ENCODE measurements at places on chromosomes 7 and 10.

GRCh38 chr7:100432053-100432452, 2.4 kb downstream of the MEPCE start:
- DNase-seq: no peak

DNA sequence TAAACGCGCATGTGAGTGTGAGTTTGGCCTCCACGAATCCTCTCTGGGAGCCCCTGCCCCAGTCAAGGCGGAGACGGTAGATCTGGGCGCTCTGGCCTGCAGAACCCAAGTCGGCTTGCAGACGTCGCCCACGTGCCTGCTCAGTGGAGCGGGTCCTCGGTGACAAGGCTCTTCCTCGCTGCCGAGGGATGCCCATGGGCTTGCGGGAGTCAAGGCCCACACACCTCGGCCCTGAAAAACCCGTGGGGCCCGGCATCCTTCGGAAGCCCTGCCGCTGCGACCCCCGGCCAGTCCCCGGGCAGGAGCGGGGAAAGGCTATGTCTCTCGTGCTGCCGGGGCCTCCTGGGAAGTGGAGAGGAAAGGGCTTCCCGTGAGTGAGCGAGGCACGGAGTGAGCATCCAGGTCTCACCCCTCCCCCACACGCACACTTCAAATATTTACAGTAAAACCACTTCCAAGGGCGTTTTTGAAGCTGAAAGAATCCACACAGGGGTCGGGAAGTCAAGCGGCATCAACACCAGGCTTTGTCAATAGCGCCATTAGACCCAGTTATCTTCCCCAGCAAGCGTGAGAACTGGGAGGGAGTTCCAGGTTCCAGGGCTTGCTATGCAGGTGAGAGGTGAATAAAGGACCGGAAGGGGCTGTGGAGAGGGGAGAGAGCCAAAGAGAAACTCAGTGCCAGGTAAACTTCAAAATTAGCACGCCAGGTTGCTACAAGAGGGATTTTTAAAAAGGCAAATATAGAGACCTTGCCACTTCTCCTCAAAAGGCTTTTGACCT, 1.1 kb upstream of the MNX1 start:
- no peak for DNase-seq

DNA sequence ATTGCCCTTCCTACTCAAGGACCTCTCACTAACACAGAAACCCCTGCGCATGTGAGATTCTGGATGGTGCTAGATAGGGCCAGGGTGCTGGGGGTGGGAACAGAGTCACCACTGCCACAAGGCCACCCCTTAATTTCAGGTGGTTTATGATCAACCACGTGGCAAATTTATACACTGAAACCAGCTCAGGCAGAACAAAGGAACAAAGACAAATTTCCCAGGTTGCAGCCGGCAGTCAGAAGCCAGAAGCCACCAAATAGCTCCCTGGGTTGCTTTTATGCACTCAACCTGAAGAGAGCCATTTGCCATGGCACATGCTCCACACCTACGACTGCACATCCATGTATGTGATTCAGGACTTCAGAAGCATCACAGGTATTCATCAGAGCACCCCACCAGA, 2.5 kb downstream of the VOPP1 start:
- DNase-seq: no peak

DNA sequence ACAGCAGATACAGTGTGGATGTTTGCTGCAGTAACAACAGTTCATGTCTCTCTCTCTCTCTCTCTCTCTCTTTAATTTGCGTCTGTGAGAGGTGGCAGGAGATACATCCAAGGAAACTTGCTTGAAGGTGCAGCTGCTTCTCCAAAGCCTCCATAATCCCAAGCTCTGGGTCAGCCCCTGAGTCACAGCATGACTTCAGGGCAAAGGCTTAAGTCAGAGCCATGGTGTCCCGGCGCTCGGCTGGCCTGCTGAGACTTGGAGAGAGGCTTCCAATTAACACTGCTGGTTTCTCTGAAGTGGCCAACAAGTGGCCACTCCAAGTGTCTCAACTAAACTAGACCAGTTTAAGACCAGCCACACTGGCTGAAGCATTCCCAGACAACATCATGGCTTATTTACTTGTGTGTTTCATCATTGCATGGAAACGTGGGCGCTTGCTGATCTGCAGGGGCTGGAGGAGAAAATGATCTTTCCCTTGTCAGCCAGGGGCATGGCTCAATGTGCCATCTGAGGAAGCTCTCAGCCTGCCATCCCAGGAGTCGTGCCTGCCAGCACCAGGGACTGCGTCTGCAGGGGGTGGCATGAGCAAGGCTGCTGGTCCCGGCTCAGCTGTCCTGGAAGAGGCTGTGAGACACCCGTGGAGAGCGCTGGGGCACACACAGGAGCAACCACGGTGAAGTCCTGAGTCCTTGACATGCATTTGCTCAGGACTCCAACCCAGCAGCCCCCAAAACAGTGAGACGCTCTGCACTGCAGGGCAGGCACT, 254.2 kb downstream of the COBL start:
- no peak for DNase-seq

DNA sequence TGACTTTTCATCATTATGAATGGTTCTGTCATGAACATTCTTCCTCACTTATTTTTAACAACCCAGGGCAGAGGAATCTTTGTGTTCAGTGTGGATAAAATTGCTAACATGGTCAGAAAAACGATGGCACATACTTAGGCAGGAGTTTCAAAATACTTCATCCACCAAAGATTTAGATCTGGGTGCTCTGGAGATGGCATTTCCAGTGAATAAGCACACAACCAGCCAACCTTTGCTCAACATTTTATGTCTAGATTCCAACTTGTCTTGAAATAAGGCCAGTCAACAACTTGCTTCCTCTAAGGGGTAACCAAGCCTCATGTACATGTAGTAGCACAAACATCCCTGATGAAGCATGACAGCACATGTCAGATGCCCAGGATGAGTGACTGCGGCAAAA, 33.4 kb upstream of the ADRB1 start:
- DNase-seq: no peak

DNA sequence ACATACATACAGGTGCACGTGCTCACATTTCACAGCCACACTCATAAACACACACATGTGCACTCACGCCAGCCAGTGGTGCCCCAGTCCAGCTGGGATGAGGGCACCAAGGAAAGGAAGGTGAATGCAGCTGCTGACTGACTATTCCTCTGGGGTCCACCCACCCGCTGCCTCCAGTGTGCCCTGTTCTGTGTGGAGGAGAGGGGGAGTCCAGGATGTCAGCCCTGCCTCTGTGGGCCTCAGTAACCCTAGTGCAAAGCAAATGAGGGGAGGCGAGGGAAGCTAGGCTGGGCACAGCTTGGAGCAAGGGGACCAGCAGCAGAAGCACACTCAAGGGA, 57.6 kb downstream of the YKT6 start:
- no peak for DNase-seq

DNA sequence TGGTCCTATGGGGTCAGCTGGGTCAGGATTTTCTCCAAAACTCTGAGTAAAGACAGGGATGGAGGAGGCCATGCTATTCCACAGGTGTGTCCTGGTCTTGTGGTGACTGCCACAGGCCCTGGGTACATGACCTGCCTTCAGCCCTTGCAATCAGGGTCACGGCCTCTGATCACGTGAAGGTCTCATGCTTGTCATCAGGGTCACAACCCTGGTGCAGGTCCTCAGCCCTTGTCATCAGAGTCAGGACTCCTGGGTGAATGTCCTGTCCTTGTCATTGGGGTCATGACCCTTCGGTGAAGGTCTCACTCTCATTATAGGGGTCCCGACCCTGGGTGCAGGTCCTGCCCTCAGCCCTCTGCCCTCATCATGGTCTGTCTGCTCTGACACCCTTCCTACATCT, 21.9 kb upstream of the TBRG4 start:
- DNase-seq: no peak

- no peak for DNase-seq
These were observed 16.2 kb upstream of the MRC1 start for GRCh38 chr10:17792991-17793390.

DNA sequence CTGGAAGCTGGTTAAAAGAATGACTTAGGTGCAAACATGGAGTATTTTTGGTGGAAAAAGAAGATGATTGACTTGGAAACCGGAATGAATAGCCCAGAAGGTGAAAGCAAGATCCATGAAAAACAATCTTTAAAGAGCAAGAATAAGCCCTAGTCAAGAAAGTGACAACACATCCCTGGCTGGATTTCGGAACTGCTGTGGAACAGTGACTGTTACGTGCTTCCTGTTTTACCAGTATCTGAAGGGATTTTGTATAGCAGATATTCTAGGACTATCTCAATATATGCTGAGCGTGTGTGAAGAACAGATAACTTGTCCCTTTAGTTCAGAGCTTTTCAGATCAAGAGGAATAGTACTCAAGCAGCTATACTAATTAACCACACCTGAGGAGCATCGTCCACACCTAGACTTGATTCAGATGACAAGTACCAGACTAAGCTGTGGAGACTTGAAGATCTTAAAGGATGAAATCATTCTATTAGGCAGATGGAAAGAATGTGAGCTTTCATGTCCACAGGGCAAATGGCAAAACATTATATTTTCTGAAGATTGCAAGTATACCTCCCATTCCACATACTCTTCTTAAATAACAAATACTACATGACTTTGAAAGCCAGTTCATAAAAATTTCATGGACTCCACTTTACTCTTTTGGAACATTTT, 11.5 kb upstream of the TES start:
- no peak for DNase-seq

GRCh38 chr10:66714741-66715140, 211.1 kb upstream of the LRRTM3 start:
- no peak for DNase-seq

DNA sequence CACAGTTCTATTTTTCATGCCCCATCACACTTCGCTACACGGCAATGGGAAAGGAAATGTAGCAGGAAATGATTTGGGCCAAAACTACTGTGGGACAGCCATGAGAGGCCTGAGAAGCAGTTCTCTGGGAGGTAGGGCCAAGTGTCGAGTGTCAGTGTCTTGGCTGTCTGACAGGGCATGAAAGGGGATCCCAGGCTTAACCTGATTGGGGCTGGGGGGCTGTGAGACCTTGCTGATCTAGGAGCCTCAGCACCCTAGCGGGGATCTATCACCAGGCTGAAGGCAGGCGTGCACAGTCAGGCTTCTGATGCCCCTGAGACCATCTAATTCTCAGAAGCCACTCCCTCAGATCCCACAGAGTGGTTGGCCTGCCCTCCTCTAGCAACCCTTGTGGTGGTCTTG, 58.2 kb upstream of the SLC25A13 start:
- no peak for DNase-seq

DNA sequence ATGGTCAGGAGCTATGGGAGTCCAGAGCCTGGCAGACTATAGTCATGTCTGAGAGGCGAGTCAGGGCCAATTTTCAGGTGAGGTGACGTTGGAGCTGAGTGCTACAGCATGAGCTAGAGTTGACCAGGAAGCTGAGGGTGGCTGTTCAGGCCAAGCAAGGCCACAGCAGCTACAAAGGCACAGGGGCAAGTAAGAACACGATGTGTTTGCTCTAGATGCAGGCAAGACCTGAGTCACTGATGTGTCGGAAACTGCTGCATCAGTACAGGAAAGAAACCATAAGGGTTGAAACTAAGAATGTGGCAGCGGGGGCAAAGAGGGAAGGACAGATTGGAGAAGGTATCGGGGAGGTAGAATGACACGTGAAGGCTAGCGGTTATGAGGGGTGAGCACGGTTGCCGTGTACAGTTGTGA, 11.8 kb upstream of the RRP12 start:
- no peak for DNase-seq

GRCh38 chr10:71696628-71697326, 22.8 kb downstream of the C10orf105 start:
- DNase-seq: no peak

DNA sequence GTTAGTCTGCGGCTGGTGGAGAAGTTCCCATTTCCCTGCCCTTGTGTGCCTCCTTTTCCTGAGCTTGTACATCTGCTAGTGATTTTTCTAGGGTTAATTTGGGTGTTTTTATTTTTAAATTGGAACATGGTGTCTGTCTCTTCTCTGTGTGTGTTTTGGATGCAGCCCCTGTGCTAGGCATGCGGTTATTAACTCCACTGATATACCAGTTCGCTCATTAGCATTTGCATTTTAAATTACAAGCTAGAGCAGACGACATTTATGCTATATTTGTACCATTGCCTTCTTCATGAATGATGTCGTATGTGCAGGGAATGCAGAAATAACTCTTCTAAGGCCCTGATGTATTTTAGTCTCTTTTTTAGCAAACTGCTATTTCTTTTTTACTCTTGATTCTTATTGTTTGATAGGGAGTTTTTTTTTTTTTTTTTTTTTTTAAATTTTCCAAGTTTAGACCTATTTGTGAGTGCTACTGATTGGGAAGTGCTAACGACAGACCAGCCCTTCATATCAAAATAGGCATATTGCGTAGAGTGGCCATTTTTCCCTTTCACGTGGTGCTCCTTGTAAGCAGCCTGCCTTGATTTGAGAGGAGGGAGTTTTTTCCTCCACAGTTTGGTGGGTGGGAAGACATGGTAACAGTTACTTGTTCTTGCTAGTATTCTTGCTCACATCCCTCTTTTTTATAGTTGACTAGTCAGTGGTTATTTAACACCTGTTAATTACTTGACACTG, 89.6 kb downstream of the LRRC4 start:
- DNase-seq: no peak

- no peak for DNase-seq
These were observed 11.2 kb downstream of the BMPER start for GRCh38 chr7:33916357-33917081.

GRCh38 chr10:34589275-34589674, 225.8 kb downstream of the PARD3 start:
- no peak for DNase-seq

DNA sequence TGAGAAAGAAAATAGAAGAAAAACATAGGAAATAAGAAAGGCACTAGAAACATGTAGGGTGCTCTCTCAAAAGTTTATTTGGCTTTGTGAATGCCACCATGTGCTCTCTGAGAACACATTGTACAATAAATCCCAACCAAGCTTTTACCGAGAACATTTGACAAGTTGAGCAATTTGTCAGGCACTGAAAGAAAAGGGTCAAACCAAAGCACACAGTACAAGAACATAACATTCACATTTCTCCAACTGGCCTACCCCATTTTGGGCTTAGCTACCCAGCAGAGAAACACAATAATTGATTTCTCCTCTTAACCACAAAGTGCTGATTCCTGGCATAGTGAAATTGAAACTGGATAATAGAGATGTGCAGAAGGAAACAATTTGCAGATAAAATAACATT, 69.2 kb upstream of the SLC39A12 start:
- no peak for DNase-seq

- DNase-seq: no peak
These were observed 116.5 kb upstream of the RAB11FIP2 start for GRCh38 chr10:118163217-118163616.

DNA sequence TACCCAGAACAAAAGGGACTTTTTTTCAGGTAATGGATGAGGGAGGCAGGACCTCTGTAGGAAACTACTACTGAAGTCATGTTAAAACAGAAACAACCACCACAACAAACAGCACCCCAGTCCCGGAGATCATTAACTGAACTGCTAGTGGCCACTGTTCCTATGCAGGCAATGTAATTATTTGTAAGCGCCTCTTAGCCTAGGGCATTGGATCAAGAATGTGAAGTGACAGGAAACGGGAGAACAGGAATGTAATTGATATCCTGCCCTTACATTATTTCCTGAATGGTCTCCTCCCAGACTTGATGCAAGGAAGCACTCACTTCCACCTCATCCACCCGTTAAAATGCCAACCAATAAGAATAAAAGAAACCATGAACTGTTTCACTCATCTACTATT, 16.7 kb upstream of the GAD2 start:
- DNase-seq: no peak

- no peak for DNase-seq
These were observed 40.0 kb downstream of the ZCCHC24 start for GRCh38 chr10:79405221-79405994.
